ENCODE measurements at places on chromosomes 6 and 20. TPM values are rescaled to one million over a fixed set of nuclear protein-coding genes. Genes with fewer than 3 reads are reported as not detected.

- no peak for DNase-seq
- no peak overlapping the region for H3K4me3 ChIP-seq
- no peaks in the 10 kb centered on the region for H3K36me3 ChIP-seq
- no peak overlapping the region for H3K27ac ChIP-seq
Observed at GRCh38 chr6:142732790-142733189, 212.2 kb downstream of the HIVEP2 start.

- peaks cover 16% of the 10 kb centered on the region for H3K36me3 ChIP-seq
- peak overlapping the region; percentile 93 for H3K27ac ChIP-seq
- H3K4me1 ChIP-seq: peaks cover 46% of the 10 kb centered on the region
- H3K27me3 ChIP-seq: peaks cover 3% of the 10 kb centered on the region
Observed at GRCh38 chr6:33204165-33204414, 365 bp upstream of the HSD17B8 start.

DNA sequence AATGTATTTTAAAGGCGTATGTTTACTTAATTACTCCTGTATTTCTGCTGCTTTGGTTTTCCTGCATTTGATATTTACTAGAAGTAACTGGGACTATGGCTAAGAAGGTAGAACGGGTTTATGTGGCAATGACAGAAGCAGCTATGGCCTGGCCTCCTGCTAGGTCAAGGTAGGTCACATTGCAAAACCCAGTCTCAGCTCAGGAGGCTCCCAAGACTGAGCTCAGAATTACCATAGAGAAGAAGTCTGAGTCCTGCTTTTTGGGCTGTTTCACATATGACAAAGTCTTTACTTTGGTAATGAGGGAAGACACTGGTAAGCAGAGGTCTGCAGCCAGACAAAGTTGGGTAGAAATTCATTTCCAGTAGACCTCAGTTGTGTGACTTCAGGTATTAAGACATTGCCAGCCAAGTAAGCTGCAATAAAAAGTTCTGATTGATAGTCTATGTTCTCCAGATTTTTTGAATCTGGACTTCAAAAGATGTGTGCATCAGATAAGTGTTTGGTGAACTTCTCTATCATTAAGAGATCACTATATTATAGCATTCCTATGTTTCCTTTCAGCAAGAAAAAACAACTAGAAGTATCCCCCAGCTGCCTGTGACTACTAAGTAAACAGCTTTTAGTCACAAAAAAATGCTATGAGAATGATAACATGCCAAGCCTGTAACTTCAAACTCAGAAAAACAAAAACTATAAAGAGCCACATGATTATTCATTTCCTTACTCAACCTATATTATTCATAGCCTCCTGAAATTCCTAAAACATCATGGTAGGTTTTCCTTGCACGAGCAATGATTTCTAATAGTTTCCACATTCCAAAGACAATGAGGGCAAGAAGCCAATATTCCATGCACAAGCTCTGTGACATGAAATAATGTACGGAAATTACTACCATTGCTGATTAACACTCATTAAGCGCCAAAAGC lies 312.3 kb downstream of the HAO1 start:
- DNase-seq: no peak
- H3K27me3 ChIP-seq: no peaks in the 10 kb centered on the region
- H3K27ac ChIP-seq: no peak overlapping the region

- peaks cover 4% of the 10 kb centered on the region for H3K27me3 ChIP-seq
- no peak for DNase-seq
- peak overlapping the region; percentile 79 for H3K4me3 ChIP-seq
Observed at GRCh38 chr6:26569433-26569764, 27.4 kb upstream of the ABT1 start.

DNA sequence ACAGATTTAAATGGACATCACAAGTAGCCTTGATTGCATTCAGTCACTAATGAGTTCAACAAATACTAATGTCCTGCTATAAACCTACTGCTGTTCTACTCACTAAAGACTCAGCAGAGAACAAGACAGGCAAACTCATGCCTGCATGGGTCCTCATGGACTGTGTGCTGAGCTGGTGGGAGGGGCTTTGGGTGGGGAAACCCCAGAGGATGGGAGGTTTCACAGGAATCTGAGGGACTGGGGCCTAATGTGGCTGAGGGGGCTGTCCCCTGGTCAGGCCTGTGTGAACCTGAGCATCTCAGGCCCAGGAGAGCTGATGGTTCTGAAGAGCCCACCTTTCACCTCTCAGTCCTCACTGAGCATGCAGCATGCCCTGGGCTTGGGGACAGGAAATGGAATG lies 1.4 kb downstream of the CST8 start:
- H3K36me3 ChIP-seq: no peaks in the 10 kb centered on the region
- H3K27ac ChIP-seq: no peak overlapping the region
- DNase-seq: no peak
- no peaks in the 10 kb centered on the region for H3K4me1 ChIP-seq

DNA sequence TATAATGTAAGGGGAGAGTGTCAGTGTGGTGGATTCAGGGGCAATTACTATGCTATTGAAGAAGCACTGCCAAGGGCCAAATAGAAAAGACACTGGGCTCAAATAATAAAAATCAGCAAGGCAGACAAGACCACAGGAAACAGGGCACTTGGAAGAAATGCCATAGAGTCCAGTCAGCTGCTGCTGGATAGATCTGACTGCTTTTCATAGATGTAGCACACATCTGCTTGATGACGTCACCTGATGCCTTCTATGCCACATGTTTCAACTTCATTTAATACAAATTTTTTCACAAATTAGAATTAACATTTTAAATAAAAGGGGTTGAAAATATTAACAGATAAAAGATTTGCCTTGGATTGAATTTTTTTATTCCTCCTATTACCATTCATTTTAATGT lies 23.9 kb upstream of the AHI1 start:
- H3K27ac ChIP-seq: no peak overlapping the region
- peaks cover 11% of the 10 kb centered on the region for H3K36me3 ChIP-seq
- H3K27me3 ChIP-seq: no peaks in the 10 kb centered on the region
- no peak for DNase-seq

GRCh38 chr20:39850821-39851330 lies 838.2 kb downstream of the MAFB start:
- H3K27ac ChIP-seq: no peak overlapping the region
- H3K27me3 ChIP-seq: peaks cover 3% of the 10 kb centered on the region
- H3K4me3 ChIP-seq: no peak overlapping the region
- DNase-seq: no peak

DNA sequence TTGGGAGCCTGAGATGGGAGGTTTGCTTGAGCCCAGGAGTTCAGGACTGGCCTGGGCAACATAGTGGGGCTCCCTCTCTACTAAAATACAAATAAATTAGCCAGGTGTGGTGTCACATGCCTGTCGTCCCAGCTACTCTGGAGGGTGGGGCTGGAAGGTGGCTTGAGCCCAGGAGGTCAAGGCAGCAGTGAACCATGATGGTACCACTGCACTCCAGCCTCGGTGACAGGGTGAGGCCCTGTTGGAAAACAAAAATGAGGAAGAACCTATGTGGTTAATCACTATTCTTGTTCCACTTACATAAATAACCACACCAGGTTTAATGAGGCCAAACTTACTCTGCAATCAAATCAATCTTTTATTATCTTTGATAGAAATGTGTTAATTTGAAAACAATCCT lies 5.4 kb downstream of the PPDPF start:
- peak; percentile 8 for DNase-seq
- H3K4me3 ChIP-seq: no peak overlapping the region
- peaks cover 15% of the 10 kb centered on the region for H3K36me3 ChIP-seq
- H3K27me3 ChIP-seq: no peaks in the 10 kb centered on the region
- no peak overlapping the region for H3K27ac ChIP-seq
- peaks cover 12% of the 10 kb centered on the region for H3K4me1 ChIP-seq

DNA sequence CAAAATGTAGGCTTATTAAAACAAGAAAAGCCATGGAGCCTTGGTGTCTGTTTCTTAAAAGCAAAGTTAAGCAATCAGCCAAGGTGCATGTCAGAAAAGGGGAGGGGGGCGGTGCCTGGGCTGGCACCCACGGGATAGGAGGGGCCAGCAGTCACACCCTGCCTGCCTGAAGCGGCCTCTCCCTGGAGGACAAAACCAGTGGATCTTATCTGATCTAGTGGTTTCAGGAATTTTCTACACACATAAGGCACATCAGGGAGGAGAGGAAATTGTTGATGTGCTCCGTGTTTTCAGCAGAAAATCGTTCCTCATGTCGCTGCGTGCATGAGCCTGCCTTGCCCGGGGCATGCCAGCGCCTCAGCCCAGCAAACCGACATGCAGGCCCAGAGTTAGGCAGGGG lies 276.4 kb downstream of the TAF4 start:
- DNase-seq: no peak
- H3K4me1 ChIP-seq: no peaks in the 10 kb centered on the region
- H3K4me3 ChIP-seq: no peak overlapping the region
- no peaks in the 10 kb centered on the region for H3K36me3 ChIP-seq
- no peak overlapping the region for H3K27ac ChIP-seq

DNA sequence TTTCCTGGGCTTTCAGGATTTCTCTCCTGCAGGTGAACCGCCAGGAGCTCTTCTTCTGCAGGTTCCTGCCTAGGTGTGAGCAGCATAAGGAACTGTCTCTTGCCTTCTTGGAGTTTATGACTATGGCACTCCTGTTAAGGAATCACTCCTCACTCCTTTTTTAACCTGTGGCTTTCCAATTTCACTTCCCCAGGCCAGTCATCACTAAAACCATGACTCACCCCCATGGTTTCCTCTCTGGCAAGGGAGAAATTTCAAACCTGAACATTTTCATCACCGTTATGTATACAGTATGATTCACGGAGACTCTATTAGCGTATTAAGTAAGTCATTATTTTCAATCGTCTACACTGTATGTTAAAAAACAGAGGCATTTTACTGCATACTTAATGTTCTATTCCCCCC lies 78.2 kb upstream of the ARID1B start:
- H3K4me3 ChIP-seq: no peak overlapping the region
- peaks cover 6% of the 10 kb centered on the region for H3K4me1 ChIP-seq
- no peak for DNase-seq
- no peak overlapping the region for H3K27ac ChIP-seq
- H3K36me3 ChIP-seq: no peaks in the 10 kb centered on the region

DNA sequence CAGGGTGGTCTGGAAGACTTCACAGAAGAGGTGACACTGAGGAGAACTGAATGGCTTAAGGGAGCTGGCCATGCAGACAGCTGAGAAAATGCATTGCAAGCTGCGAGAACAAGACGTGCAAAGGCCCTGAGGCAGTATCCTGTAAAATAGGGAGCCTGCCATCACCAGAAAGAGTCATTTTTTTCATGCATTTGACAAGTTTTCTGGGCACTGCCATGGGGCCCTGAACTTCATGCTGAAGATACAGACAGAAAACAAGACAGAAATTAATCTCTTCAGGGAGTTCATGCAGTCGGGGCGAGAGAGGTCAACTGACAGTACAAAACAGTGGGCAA lies 28.9 kb upstream of the NFATC2 start:
- H3K36me3 ChIP-seq: no peaks in the 10 kb centered on the region
- no peak overlapping the region for H3K4me3 ChIP-seq
- peaks cover 38% of the 10 kb centered on the region for H3K27me3 ChIP-seq
- DNase-seq: no peak
- no peaks in the 10 kb centered on the region for H3K4me1 ChIP-seq

- DNase-seq: no peak
- peaks cover 14% of the 10 kb centered on the region for H3K4me1 ChIP-seq
- H3K36me3 ChIP-seq: no peaks in the 10 kb centered on the region
- H3K4me3 ChIP-seq: no peak overlapping the region
- H3K27me3 ChIP-seq: no peaks in the 10 kb centered on the region
- no peak overlapping the region for H3K27ac ChIP-seq
Observed at GRCh38 chr6:20115246-20115980, 96.9 kb downstream of the MBOAT1 start.

DNA sequence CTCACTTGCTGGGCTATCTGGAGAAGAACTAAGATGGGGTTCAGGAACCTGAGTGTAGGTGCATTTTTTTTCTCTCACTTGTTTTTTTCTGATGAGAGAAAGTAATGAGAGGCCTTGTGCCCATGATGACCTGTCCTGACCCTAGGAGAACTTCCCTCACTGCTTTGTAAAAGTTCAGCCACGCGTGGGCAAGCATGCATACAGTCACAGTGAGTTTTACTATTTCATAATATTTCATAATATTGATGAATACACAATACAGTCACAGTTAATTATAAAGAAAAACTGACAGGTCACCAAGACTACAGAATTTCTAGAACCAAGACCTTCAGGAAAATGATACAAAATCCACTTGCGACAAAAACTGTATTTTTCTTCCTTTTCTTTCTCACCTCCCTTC lies 111.8 kb downstream of the MAP7 start:
- no peaks in the 10 kb centered on the region for H3K27me3 ChIP-seq
- no peak overlapping the region for H3K4me3 ChIP-seq
- no peaks in the 10 kb centered on the region for H3K36me3 ChIP-seq
- peaks cover 49% of the 10 kb centered on the region for H3K4me1 ChIP-seq

DNA sequence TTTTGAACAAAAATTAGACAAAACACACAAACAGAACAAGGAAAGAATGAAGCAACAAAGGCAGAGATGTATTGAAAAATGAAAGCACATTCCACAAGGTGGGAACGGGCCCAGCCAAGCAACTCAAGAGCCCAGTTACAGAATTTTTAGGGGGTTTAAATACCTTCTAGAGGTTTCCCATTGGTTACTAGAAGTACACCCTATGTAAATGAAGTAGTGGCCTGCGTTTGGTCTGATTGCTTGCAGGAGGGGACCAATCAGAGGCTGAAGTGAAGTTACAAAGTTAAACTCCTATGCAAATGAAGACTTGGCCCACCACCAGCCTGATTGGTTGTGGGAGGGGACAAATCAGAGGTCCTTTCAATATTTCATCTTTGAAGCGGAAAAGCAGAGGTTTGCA lies 593.7 kb upstream of the MMS22L start:
- no peaks in the 10 kb centered on the region for H3K27me3 ChIP-seq
- H3K4me3 ChIP-seq: no peak overlapping the region

- no peaks in the 10 kb centered on the region for H3K27me3 ChIP-seq
- DNase-seq: no peak
- H3K27ac ChIP-seq: no peak overlapping the region
Observed at GRCh38 chr6:106170030-106170791, 84.1 kb downstream of the PRDM1 start.

DNA sequence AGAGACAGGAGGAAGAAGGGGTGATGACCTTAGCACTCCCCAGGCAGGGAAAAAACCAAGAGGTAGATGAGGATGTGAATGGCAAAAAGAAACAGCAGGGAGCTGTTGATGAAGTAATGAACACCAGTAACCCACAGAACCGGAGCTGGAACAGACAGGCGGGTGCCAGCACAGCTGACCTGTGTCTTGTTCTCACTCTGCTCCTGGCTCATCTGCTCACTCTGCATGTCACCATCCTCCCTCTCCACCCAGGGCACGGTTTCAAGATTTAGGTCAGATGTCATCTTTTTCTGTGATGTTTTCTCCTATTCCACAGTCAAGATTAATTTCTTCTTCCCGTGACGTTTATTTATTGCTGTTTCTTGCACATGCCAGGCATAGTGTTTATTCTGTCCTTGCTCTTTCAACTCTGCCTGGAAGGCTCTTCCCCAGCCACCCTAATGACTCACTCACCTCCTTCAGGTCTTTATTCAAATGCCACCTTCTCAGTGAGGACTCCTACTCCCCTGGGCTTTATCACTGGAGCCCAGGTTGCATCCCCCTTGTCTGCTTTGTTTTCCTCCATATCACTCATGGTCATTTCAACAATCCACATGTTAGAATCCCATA lies 164.5 kb upstream of the HDAC2 start:
- H3K4me1 ChIP-seq: no peaks in the 10 kb centered on the region
- H3K27me3 ChIP-seq: no peaks in the 10 kb centered on the region
- no peaks in the 10 kb centered on the region for H3K36me3 ChIP-seq
- DNase-seq: no peak
- H3K27ac ChIP-seq: no peak overlapping the region

The SLC16A10 gene
- total RNA-seq: 8.1 TPM

The AARS2 gene
- 28.8 TPM for total RNA-seq

The BPIFB6 gene
- total RNA-seq: not detected

The ATXN1 gene
- total RNA-seq: 35.8 TPM

The UFL1 gene
- total RNA-seq: 20.7 TPM

The LY6G6C gene
- 1.3 TPM for total RNA-seq

The POM121L2 gene
- total RNA-seq: not detected

The GPX5 gene
- total RNA-seq: not detected

The LRRC1 gene
- 36.2 TPM for total RNA-seq
